ENCODE measurements at places on chromosomes 5 and 9.

DNA sequence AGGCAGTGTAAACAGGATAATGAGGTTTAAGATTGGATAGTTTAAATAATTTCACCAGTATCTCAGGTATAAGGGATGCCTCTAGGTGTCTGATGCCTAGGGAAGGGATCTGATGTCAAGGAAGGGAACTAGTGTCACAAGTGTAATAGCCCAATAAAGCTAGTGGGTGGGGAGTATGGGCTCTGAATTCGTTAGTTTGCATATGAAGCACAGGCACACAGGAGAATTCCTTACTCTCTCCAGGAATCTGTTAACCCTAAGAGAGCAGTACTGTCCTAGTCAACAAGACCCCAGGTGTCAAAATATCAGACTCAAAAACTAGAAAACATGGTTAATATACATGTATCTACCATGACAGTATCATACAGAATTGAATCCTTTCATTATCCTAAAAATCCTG, 352.5 kb upstream of the CYLC2 start:
- no peak for DNase-seq

DNA sequence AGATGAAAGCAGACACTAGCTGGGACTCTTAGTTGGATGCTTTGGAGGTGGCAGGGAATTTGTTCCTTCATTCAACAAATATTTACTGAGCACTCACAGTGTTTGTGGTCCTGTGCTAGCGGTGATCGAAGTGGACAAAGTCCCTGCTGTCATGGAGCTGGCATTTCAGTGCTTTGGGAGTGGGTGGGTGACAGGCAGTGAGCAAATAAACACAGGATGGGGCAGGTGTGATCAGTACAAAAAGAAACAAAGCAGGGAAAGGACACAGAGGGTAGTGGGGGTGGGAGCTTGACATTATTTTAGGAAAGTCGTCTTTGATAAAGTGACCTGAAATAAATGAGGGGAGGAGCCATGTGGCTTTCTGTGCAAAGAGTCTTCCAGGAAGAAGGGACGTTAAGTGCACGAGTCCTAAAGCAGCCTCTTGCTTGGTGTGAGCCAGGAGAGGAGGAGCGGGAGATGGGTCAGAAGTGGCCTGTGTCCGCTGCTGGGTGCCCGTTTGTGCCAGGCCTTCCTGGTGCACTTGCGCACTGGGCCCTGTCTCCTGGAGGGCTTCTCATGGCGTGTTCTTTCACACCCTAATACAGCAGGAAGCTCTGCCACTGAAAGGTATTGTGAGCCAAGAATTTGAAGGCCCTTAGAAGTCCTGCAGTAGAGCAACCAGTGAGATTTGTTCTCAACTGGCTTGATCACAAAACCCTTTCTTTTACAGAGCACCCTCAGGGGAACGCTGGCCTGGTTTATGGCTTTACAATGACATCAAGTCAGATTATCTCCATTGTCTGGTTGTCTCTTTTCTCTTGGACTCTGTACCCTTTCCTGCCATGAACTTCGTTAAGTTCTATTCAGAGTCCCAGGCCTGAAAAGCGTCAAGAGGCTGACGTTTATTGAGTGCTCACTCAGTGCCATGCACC, 14.8 kb downstream of the NDST1 start:
- DNase-seq = no peak

DNA sequence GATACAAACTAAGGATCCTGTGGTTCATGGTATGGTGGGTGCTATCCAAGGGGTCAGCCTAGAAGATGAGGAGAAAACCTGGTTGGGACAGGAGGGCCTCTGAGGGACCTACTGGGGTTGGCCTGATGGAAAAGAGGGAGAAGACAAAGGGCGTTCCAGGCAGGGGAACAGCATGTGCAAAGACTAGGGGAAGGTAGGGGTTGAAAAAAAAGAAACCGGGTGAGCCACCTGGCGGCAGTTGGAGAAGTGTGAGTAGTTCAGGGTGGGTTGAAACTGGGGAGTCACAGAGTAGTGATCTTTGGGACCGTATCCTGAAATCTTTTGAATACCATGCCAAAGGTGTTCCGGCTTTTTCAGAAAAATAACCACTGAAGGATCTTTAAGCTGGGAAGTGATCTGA, 8.7 kb upstream of the GABRP start:
- DNase-seq = no peak

DNA sequence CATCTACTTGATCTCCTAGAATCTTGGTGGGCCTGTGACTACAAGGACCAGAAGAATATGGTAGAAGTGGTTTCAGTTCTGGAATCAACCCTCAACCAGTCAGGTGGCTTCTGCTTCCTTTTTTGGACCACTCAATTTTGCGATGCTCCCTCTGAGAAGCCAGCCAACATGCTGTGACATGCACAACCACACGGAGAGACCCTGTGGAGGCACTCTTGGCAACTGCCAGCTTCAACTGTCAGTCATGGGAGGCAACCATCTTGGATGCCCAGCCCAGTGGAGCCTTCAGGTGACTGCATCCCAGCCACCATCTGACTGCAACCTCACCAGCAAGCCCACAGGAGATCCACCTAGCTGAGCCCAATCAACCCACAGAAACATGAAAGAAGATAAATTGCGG, 137.3 kb downstream of the FAM114A2 start:
- DNase-seq = no peak

DNA sequence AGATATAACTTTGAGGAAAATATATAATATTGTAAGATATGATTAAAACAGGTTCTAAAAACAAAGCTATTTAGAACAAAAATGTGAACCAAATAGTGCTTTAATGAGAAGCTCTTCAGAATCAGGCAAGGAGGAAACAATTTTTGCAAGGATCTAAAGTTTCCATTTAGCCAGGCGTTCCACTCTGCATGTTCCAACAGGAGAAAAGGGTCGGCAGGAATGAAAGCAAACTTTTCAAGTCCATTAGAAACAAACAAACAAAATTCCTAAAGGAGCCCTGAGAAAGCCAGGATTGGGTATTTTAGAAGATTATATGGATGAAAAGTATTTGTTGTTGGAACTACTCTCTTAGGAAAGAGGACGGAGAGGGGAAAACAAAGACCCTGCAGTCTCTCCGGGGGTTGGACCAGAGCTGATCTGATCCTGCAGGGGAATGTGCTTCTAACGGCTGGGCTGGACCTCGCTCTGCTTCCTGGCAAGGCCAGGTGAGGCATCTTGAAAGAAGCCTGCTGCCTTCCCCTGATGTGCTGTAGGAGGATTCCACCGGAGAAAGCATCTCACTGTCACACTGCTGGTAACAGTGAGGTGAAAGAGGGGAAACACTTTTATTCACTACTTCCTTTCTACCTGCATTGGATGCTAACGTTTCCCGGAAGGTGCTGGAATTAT, 94.6 kb downstream of the PRRT1B start:
- DNase-seq = no peak

DNA sequence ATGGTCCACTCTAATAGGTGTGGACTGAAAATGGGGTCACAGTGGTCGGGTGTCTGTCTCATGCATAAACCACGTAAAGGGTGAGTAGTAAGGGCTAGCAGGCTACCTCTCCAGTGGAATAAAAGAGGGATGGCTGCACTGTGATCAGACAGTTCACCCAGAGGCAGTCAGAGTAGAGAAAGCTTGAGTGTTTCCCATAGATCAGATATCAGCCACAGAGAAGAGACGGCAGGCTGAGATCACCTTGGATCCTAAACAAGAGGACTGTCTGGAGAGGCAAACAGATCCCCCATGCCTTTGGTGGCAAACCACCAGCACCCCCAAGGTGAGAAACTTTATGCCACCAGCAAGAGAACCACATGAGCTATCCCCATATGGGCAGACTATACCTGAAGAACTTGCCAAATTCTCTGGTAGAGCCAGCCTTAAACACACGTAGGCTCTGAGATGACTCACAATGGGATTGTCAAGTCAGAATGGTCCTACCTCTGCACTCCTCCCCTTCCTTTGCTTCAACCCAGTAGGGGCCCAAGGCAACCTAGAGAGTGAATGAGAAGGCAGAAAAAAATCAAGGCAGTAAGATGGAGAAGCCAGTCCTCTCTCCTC, 205.2 kb upstream of the MAP3K1 start:
- peak; percentile 53 for DNase-seq

DNA sequence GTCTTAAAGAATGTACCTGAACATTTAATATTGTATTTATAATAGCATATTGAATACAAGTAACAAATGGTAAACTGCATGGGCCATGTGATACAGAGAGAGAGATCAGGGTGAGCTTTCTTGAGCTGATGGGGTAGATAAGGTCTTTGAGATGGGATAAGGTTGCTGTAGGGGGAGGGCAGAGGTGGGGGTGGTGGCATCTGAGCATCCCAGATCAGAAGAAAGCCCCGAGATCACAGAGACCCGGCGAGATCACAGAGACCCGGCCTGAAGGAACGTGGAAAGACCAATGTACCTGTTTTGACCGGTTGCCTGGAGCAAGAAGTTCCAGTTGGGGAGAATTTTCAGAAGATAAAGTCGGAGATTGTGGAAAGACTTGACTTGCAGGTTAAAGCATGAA, 6.6 kb downstream of the SMARCA2 start:
- no peak for DNase-seq

- no peak for DNase-seq
These were observed 333.4 kb upstream of the PUM3 start for GRCh38 chr9:3177146-3177761.

GRCh38 chr5:149855366-149855765, 89.2 kb downstream of the PDE6A start:
- DNase-seq = no peak

DNA sequence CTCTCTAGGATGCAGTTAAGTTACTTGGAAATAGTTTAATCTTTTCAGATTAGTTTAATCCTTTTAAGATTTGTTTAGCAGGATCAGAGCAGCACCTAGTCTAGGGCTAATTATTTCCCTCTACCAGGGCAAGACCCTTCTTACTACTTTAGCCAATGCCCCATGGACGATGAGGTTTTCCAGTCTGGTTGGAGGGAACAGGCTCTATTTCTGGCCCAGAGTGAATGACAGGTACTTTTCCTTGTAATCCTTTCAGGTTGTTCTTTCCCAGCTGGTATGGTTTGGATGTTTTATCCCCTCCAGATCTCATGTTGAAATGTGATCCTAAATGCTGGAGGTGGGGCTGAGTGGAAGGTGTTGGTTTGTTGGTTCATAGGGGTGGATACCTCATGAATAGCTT, 27.2 kb downstream of the PTTG1 start:
- no peak for DNase-seq

GRCh38 chr9:129933185-129934040, 98.2 kb downstream of the USP20 start:
- no peak for DNase-seq

DNA sequence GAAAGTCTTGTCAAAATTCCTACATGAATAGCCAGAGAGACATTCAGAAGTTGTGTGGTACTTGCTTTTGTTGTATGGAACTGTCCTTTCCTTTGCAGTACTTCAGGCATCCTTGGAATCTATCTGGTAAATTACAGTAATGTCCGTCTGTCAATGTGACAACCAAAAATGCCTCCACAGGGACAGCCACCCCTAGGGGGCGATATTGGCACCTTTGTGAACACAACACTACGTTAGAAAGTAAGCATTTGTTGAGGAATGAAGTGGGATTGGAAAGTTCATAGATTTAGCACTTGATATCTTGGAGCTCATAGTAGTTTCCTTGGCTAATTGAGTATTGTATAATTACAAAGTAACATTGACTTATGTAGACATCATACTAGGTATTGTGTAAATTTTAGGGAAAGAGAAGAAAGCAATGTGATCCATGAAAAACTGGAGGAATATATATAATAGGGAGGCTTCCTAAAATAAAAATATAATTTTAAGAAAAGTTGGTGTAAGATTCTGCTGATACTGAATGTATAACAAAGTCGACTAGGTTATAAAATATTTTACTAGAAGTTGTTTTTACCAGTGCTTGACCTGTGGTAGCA, 32.7 kb downstream of the TMEFF1 start:
- DNase-seq = peak; percentile 94

DNA sequence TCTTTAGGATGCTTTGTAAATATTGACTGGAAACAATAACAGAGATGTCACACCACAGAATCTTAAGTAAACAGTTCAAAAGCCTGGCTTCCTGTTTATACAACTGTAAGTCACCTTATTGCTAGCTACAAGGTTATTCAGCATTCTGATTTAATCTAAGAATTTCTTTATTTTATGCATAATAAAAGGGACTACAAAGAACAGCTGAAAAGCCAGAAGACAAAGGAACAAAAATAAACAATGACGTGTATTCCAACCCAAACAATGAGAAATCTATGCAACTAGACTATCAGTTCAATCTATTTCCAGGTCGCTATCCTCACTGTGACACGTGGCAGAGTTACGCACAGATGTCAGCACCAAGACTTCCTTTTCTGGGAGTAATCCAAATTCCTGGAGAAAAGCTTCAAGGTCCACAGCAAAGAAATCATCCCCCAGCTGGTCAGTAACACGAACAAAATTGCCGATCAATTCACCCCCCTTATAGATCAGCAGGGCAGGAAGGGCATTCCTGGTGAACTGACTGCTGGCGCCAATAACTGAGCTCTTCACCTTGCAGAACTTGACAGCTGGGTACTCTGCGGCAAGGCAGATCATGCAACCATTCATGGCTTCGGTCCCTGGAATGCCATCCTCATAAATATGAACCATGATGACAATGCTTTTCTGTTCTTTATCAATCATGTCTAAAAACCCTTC, 8.4 kb downstream of the PDCL start:
- DNase-seq = no peak

DNA sequence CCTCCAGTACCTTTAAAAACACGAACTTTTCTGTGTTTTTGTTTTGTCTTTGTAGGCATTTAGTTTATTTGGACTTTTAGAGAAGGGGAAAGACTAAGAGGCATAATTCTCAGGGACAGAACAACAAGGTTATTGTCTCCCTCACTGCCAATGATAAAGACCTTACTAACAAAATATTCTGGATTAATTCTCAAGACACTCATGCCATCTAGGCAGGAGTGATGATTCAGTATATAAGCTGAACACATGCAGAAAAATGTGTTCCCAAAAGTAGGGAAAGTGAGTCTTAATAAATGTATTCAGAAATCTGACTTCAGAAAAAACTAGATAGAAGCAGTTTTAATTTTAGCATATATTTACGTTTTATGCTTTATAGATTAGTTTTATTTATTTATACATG, 17.4 kb upstream of the ASPN start:
- no peak for DNase-seq

DNA sequence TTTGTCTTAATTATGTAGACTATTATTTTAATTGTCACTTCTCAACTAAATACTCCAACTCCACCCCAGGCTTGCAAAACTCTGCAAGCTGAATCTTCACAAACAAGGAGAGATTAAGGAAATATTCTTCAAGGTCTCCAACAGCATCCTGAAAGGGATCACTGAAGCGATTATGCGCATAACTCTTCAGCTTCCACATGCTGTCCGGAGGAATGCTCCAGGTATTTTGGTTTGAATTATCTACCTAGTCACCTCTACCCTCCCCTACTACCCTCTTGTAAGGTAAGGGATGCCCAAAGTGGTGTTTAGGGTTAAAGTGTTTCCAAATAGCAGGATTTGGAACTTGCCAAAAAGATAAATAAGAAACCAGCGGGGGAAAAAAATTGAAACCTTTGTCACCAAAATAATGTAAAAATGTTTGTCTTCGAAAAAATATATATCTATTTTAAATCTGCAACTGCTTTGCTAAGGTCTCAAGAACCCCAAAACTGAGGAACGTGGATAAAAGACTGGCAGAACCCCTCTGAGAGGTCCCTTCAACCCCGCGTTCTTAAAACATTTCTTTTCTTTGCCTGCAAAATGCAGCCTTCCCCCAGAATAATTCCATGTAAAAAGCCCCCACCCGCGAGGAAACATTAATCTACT, 11.6 kb downstream of the PTCH1 start:
- DNase-seq = no peak

Data from endodermal cell (in vitro differentiated cells).